ENCODE measurements at places on chromosomes 7 and 10.

GRCh38 chr10:10222304-10222841 lies 795.3 kb upstream of the CELF2 start:
- DNase-seq, result no peak

DNA sequence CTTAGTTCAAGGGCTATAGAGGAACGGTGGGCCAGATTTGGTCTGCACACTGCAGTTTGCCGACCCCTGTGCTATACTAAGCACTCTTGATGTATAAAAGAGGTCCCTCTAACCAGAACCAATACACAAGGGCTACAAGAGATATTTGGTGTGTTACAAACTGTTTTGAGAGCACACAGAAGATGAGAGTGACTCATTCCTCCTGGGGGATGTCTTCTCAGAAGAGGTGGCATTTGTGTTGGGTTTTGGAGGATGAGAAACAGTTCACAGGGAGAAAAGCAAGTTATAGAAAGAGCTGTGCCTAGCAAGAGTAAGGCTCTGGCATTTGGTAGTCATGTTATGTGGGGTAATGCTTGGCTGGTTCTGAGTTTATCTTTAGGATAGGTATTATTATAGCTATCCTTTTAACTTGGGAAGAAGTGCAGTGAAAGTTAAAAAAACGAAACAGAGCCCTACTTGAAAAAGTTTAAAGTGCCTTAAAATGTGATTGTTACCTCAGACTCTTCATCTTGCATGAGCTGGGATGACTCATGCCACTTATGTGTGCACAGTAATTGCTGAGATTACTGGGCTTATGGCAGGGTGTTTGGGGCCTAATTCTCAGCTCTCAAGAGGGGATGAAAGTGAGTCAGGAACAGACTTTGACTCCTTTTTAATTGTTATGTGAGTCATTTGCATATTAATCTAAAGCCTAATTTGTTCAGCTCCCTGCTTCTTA lies 160.4 kb downstream of the KIF20B start:
- DNase-seq, result no peak

- DNase-seq, result peak; percentile 74
Observed at GRCh38 chr10:12419262-12419847, 70.0 kb downstream of the CAMK1D start.

GRCh38 chr10:5641501-5641900 lies 24.9 kb downstream of the ASB13 start:
- DNase-seq, result no peak

- peak; percentile 68 for DNase-seq
Observed at GRCh38 chr10:49254556-49255318, 44.2 kb upstream of the C10orf71 start.

DNA sequence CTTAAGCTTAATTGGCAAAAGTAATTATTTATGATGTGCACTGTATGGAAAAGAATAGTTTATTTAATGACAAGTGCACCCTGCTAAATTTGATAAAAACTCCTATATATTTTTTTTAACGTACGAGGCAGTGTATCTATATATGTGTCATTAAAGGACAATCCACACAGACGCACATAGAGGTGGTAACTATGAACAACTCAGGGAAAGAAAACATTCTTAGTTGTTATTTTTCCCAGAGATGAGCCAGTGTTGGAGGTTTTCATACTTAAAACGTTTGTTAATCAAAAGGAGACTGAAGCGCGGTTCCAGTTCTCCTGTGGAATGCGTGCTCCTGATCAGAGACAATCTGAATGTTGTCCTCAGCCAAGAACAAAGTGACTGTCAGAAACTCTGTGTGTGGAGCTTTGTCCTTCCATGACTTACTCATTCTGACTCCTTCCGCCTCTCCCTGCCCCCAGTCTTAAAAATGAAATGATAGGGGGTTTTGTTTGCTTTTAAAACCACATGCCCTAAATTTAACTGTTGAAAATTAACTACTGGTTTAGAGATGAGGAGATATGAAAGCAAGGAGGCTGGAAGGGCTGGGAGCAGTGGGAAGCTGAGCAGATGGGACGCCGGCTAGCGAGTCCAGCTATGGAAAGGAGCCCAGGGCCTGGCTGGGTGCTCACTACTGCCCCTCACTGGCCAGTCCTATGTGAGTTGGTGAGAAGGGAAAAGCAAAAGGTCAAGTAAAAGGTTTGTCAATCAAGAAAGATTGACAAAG lies 99.6 kb downstream of the SVIL start:
- DNase-seq, result no peak

DNA sequence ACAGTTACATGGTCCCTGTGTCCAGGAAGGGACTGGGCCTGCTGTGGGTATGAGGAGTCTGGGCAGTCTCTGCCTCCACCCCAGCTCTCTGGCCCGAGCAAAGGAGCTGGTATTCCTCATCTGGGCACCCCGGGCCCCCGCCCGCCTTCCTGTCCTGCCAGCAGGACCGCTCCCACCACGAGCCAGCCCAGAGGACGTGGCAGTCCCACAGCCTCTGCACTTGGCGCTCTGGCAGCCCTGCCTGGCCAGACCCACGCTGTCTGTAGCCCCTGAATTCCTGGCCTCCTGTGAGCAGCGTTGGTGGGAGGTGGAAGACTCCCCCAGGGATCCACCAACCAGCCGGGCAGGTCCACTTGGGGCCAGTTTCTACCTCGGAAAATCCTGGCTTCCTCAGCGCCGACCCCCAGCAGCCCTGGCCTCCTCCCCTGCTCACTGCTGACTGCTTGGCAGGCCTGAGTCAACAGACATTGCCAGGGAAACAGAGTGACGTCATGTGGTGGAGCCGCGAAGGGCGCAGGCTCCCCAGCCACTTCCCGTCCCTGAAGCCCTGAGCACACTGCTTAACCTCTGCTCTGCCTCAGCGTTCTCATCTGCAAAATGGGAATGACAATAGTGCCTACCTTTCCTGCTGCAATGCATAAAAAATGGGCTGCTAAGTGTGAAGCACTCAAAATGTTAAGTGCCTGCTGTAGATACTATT lies 21.6 kb upstream of the LIMK1 start:
- peak; percentile 53 for DNase-seq

GRCh38 chr7:696426-696811 lies 30.1 kb upstream of the DNAAF5 start:
- DNase-seq, result no peak

DNA sequence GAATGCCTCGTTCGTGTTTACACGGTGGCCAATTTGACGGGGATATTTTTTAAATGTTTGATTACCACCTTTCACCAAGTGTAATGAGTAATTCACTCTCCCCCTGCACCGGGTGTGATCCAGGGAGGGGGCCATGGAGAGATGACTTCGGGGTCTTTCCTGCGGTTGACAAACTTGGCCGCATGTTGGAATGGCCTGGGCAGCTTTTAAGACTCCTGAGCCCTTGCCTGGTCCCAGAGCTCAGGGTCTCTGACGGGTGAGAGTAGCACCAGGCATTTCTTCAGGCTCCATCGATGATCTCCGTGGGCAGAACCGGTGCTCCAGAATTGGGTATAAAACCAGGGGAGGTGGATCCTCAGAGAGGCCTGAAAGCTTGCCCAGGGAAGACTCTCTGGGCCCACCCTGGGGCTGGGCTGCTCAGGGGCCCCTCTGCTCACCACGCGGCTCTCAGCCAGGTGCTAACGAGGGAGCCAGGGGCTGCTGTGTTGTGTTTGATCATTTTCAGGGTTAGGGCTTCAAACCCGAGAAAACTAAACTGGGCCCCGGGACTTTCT lies 882 bp downstream of the ZNF282 start:
- peak; percentile 3 for DNase-seq

DNA sequence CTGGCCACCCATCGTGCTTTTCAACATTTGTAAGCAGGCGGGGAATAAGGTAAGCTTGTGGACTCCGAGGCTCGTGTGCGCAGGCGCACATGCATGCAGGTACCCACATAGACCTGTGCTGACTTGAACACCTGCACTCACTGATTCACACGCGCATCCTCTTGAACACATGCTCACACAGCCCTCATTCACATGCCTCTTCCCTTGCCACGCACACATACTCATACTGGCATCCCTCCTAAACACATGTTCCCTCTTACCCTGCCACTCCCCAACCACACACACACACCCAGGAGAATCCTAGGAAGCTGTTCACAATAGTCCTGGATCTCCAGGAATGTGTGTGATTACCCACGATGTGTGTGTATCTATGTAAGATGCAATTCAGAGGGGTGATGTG lies 44.1 kb upstream of the LBX1 start:
- no peak for DNase-seq

Data from CD4-positive, alpha-beta T cell (primary cell).